Nephron progenitor cell (in vitro differentiated cells): ENCODE measurements at places on chromosomes 1 and 21.
A peak's percentile ranks its signal among the peaks of the same experiment; 100 is the strongest.

- no peak overlapping the region for H3K27ac ChIP-seq
- peaks cover 25% of the 10 kb centered on the region for H3K36me3 ChIP-seq
- DNase-seq, result no peak
- H3K4me3 ChIP-seq, result no peak overlapping the region
- no peaks in the 10 kb centered on the region for H3K4me1 ChIP-seq
- peaks cover 2% of the 10 kb centered on the region for H3K27me3 ChIP-seq
These were observed 12.6 kb upstream of the ARTN start for GRCh38 chr1:43921022-43921421.

- peak overlapping the region; percentile 93 for H3K27ac ChIP-seq
- peak; percentile 89 for DNase-seq
- peaks cover 81% of the 10 kb centered on the region for H3K4me1 ChIP-seq
- no peaks in the 10 kb centered on the region for H3K36me3 ChIP-seq
- peak overlapping the region; percentile 94 for H3K4me3 ChIP-seq
These were observed 2.8 kb upstream of the LIX1L start for GRCh38 chr1:145960468-145961108.

DNA sequence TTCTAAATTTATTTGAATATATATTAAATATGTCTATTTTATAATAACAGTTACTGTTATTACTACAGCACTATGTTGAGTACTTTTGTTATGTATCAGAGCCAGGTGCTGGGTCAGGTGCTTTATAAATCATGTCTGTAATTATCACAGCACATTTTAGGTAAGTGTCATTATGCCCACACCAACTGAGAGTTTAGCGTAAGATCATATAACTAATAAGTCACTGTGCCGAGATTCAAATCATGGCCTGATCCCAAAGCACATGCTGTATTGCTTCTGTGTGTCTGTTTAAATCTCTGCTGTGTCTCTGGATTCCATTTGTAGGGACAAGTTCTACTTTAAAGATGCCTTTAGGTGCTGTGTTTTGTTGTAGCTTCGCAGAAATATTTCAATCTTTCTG, 1.9 kb downstream of the GPSM2 start:
- H3K27me3 ChIP-seq, result peaks cover 6% of the 10 kb centered on the region
- peak overlapping the region; percentile 64 for H3K4me3 ChIP-seq
- no peak overlapping the region for H3K27ac ChIP-seq

DNA sequence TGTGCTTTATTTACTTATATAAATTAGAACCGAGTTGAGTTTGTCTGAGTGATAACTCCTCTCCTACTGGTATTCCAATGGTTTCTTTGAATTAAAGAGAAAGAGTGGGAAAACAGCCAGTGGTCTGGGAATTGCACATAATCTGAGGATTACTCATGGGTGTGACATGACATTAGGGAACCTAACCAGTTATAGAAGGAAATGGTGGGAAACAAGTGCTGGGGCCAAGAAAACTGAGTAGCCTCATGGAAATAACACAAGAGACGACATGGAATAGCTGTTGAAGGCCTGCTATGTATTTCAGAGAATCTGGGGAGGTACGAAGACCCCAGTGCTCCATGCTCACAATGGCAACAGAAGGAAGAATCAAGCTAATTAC, 41.8 kb upstream of the LRRC52 start:
- no peak overlapping the region for H3K4me3 ChIP-seq
- DNase-seq, result no peak
- H3K27ac ChIP-seq, result no peak overlapping the region
- no peaks in the 10 kb centered on the region for H3K36me3 ChIP-seq

DNA sequence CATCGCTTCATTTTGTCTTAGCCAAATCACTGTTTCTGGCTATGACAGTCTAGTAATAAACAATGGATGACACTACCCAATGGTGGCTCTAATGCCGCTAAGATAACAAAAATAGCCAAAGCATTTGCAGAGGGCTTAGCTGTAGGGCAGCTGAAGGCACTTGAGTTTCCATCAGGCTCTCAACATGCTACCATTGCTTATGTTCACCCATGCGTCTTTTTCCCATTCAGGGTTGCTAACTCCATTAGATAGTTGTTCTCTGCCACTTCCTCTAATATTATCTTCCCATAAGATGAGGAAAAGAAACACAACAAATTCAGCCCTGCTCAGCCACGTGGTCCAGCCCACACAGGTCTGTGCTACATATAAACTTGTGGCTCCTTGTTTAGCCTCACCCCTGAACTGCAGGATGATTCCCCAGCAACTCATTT, 159.6 kb downstream of the TOMM20 start:
- no peaks in the 10 kb centered on the region for H3K36me3 ChIP-seq
- no peak overlapping the region for H3K4me3 ChIP-seq
